Tibial nerve (tissue), 4 donors: ENCODE measurements at places on chromosomes 16 and 17.
A peak's percentile ranks its signal among the peaks of the same experiment; 100 is the strongest.

DNA sequence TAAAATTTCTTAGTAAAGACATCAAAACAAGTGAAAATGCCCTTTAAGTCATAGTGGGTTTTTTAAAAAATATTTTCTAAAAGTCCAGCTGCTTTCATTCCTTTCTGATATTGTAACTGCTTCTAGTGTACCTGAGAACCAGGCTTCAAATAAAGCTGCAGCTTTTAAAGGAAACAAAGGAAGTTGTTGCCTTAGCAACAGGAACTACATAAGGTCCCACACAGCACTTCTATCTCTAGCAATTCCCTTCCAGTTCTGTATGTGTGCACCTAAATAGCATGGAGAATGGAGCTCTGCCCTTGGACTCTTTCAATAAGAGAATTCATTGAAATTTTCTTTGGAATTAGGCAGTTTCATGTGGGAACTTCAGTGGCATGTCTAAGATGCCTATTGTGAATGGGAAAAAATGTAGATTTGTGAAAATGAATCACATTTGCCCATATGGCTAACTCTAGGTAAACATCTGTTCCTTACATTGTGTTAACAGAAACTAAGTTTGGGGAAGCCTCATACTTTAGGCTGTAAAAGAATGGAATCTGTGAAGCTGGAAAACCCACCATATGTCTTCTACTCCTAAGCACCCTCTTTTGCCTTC lies 206.4 kb downstream of the KIF2B start:
- DNase-seq, result no peak

GRCh38 chr16:6341981-6342380 lies 990.7 kb upstream of the RBFOX1 start:
- no peak for DNase-seq

DNA sequence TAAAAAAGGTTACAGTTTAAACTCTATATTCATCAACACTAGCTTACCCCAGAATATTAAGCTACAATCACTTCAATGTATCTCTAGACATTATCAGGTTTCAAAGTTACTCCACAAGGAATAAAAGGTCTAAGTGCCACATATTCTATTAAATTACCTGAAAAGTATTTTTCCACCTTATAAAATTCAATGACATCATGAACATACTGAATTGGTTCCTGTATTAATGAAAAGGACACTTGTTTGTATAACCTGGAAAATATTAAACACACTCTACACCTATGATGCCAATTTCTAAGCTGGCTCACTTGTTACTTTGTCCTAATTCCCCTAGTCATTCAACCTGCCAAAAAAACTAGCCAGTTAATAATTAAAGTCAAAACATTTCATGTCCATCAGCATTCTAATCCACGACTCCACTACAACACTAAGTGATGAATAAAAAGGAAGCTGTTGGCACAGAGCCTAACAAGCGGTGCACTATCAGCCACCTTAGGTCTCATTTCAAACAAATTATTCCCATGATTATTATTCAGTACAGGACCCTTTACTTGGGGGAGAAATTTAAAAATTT lies 12.2 kb downstream of the MED13 start:
- DNase-seq, result no peak

DNA sequence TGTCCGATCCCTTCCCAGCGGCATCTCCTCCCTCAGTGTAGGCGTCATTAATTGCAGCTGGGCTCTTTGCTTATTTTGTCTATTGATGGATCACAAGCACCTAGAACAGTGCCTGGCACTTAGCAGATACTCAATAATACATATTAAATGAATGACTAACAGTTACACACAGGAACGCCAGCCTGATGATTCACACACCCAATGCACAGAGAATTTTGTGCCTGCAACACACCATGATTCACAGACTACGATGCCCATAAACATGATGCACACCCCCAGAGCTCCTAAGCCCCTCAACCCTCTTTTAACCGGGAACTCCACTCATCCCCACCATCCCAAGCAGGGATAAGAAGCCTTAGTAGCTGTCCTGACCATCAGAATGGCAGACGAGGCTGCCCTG lies 66.6 kb upstream of the TMEM97 start:
- no peak for DNase-seq

- DNase-seq, result no peak
Measured at GRCh38 chr17:37813751-37814150, 68.9 kb upstream of the HNF1B start.

GRCh38 chr16:17138801-17139200 lies 332.0 kb downstream of the XYLT1 start:
- DNase-seq, result no peak

- no peak for DNase-seq
Measured at GRCh38 chr16:88732172-88732960, 26.1 kb downstream of the CTU2 start.

DNA sequence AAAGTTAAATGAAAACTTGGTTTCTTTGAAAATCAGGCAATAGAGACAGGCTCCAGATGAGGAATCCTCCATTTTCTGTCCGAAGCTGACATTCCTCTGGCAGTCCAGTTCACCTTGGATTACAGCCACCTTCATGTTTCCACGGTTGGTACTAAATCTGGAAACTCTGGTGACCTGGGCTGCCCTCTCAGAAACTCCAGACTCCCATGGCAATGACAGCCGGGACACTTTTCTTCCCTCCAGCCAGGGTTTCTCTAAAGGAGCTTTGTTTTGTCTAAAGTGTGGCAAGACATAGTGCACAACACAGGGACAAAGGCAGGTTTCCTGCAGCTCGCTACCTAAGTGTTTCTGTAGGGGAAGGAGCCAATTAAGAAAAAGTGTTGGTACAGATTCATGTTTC lies 36.0 kb downstream of the CLUAP1 start:
- DNase-seq, result no peak

DNA sequence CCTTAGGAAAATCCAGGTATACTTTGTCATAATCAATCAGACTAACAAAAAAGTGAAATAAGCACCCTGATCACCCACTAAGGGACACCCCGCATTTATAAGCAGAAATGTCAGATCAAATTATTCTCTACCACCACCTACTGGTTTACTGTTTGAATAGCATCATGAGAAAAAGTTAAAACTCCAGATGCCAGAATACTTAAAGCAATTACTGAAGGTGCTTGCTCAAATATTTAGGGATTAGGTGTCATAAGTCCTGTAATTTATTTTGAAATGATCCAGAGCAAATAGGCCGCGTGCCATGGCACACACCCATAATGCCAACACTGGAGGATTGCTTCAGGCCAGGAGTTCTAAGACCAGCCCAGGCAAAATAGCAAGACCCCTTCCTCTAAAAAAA lies 2.3 kb downstream of the TOP2A start:
- DNase-seq, result no peak

- DNase-seq, result no peak
Measured at GRCh38 chr17:57332501-57332900, 76.2 kb downstream of the MSI2 start.

- DNase-seq, result no peak
Measured at GRCh38 chr17:46192189-46192438, 1.1 kb downstream of the KANSL1 start.

- no peak for DNase-seq
Measured at GRCh38 chr17:75039238-75039637, 7.5 kb downstream of the ATP5PD start.

- no peak for DNase-seq
Measured at GRCh38 chr17:51128076-51128475, 7.4 kb upstream of the SPAG9 start.

DNA sequence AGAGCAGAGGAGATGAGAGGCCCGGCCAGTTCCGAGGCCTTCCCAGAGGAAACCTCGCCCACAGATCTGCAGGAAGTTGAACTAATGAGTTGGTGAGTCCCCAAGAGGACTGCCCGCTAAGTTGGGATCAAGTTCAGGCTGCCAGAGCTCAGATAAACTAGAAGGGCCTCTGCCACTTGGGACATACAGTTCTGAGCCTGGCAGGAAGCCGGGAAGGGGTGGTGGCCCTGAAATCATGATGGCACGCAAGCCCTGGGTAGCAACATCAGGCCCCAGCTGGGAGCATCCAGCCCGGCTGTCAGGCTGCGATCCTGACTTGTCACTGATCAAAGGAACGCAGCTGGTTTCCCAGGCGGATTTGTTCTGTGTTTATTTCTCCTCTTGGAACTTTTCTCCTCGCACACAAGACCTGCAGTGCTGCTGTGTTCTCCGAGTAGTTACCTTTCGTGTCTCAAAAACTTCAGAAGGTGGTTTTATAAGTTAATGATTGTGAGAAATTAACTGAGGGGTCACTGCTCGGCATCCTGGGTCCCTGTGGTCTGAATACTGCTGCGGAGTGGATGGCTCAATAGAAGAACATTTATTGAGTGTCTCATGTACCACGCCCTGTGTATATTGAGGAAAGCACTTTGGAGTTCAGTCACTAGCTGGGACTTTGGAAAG lies 8.0 kb upstream of the WFDC1 start:
- peak; percentile 47 for DNase-seq

GRCh38 chr17:11251561-11252107 lies 10.6 kb downstream of the SHISA6 start:
- DNase-seq, result no peak

DNA sequence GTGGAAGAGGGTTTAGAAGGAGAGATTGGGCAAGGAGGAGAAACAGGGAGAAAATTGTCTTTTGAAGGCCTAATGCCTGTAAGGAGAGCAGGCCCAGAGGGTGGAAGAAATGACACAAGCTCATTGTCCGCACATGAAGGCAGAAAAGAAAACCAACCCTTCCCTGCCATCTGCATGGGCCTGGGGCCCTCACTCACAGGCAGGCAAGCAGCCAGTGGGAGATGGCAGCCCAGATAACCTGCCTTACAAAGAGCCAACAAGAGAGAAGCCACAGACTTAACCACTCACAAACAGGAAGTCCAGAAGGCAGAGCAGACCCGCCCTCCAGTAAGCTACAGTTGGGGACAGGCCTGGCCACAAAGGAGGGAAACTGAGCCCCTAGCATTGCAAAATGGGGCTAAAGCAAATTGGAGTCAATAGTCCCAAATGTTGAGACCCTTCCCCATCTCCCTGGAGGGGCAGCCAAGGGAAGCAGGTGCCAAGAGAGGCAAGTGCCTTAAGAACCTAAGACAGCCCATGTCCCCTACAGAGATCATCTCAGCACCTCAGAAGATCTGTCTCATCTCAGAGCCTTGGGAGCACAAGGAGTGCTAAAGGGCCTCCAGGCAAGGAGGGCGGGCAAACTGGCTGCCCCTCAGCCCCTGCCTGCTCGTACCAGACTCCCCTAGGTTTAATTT lies 7.3 kb upstream of the TSPOAP1 start:
- no peak for DNase-seq

DNA sequence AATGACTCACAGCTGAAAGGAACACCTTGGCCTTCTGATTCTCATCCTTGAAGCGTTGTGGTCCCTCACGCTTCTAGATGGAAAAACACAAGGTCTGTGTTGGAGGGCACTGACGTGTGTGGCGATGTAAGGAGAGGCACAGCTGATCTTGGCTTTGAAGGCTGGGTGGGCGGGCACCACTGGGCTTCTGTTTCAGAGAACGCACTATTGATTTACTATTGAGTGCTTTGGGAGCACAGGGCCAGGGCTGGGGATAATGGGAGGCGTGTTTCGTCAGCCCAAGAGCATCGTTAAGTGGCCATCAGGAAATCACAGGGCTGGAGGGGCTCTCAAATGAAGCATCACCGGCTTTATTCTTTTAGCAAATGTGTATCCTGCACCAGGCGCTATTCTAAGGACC lies 70.7 kb downstream of the CMIP start:
- no peak for DNase-seq

- DNase-seq, result no peak
Measured at GRCh38 chr16:2042986-2043666, 4.5 kb downstream of the NTHL1 start.

DNA sequence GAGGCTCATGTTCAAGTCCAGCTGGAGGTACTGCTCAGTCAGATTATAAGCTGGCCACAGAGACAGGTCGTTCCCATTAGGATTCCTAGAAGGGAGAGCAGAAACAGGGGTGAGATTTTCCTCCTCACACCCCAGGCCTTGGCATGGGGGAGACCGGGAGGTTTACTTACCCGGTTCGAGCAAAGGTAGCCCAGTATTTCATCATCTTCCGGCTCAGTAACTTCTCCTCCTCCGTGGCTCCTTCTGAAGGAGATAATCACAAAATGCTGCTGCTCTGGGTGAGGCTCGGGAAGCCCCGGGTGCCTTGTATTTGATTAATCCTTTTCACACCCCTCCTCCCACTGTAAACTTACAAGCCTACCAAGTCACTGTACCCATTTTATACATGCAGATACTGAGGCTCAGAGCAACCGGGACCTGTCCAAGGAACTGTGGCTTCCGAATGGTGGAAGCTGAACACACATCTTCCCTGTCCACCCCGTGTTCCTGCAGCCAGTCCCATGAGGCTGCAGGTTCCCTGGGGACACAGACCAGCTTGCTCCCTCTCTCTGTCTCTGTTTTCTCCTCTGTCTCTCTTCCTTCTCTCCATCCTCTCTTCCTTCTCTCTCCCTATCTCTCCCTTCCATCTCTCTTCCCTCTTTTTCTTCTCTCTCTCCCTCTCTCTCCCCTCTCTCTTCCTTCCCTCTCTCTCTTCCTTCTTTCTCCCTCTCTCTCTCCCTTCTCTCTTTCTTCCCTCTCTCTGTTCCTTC lies 13.9 kb upstream of the CES1 start:
- DNase-seq, result no peak

GRCh38 chr16:56860226-56861020 lies 4.6 kb upstream of the SLC12A3 start:
- DNase-seq, result no peak

GRCh38 chr16:11619327-11619851 lies 32.7 kb upstream of the LITAF start:
- DNase-seq, result no peak

GRCh38 chr17:80416940-80417293 lies 1.9 kb downstream of the ENDOV start:
- no peak for DNase-seq

- DNase-seq, result peak; percentile 13
Measured at GRCh38 chr17:83200751-83201150, 121.3 kb downstream of the METRNL start.

- no peak for DNase-seq
Measured at GRCh38 chr17:81386646-81387099, 8.6 kb upstream of the BAHCC1 start.

DNA sequence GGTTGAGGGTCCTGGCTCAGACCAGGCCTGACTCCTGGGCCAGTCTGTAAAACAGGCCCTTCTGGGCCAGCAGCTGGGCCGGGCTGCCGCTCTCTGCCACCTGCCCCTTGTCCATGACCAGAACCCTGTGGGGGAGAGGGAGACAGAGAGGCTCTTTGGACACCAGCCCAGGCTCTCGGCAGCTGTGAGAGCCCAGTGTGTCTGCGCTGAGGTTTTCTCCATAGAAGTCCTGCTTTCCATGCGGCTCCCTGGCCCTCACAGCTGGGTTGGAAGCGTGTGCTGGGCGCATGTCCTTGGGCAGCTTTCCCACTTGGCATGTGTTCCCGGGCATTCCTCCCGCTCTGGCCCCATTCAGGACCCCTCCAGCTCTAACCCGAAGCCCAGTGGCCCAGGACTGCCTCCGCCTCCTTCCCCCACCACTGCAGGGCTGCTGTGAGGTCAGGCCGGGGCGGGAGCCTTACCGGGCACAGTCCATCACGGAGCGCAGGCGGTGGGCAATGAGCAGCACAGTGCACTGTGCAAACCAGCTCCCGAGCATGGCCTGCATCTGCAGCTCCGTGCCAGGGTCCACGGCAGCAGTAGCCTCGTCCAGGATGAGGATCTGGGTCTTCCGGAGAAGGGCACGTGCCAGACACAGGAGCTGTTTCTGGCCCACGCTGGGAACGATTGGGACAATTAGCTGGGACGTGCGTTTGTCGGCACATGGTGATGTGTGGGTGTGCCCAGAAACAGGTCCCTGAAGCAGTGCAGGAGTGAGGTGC lies 73.0 kb downstream of the ABCC6 start:
- DNase-seq, result no peak

- no peak for DNase-seq
Measured at GRCh38 chr17:83115202-83115651, 35.8 kb downstream of the METRNL start.

- DNase-seq, result peak; percentile 80
Measured at GRCh38 chr17:19728084-19728495, 11.7 kb upstream of the SLC47A2 start.

GRCh38 chr17:80813318-80813717 lies 178.3 kb upstream of the CHMP6 start:
- no peak for DNase-seq
